ENCODE measurements at places on chromosomes 1 and 21. TPM values are rescaled to one million over a fixed set of nuclear protein-coding genes. Genes with fewer than 3 reads are reported as not detected.

The MASP2 gene
- not detected for total RNA-seq

The VWA5B1 gene
- not detected for total RNA-seq

The RNU1-3 gene
- total RNA-seq: under 0.01 TPM

The FAM78B gene
- 5.1 TPM for total RNA-seq

The TYW3 gene
- 14.2 TPM for total RNA-seq

The SPRR2E gene
- total RNA-seq: not detected

The PROK1 gene
- total RNA-seq: 4.6 TPM

The DNM3 gene
- total RNA-seq: 9.8 TPM

The CRYZL1 gene
- 94.4 TPM for total RNA-seq

The POU3F1 gene
- 11.6 TPM for total RNA-seq

The AVPR1B gene
- total RNA-seq: not detected

The TPTE gene
- not detected for total RNA-seq

The MMEL1 gene
- 2.2 TPM for total RNA-seq

The KCNAB2 gene
- total RNA-seq: 21.4 TPM

The CACHD1 gene
- 15.9 TPM for total RNA-seq

The SH3BGR gene
- 3.8 TPM for total RNA-seq

The HSD3B1 gene
- total RNA-seq: not detected

The TMEM269 gene
- total RNA-seq: 0.22 TPM

The AADACL3 gene
- not detected for total RNA-seq

The TMPRSS15 gene
- not detected for total RNA-seq

The OR2L8 gene
- total RNA-seq: not detected

The MR1 gene
- total RNA-seq: 10.8 TPM
